Left ventricle myocardium superior (tissue), 1 donor: ENCODE measurements at places on chromosomes 11 and 22.

DNA sequence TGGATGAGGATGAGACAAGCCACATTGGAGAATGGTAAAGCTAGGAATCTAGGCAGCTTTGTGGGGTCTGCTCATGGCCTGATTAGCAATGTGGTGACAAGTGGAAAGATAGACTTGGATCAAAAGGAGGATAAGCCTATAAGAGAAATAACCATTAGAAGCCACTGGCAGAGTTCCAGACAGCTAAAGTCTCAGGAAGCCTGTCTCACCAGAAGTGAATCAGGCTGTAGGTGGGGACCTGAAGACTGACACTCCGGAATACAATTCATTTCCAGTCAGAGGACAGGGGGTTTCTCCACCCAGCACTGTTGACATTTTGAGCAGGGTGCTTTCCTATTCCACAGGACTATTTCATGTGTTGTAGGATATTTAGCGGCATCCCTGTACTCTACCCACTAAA lies 129.7 kb downstream of the ARHGAP42 start:
- no peak for DNase-seq

GRCh38 chr22:21699643-21700042 lies 33.8 kb downstream of the PPIL2 start:
- DNase-seq, result no peak

- no peak for DNase-seq
Measured at GRCh38 chr11:12417691-12418611, 40.6 kb downstream of the PARVA start.

DNA sequence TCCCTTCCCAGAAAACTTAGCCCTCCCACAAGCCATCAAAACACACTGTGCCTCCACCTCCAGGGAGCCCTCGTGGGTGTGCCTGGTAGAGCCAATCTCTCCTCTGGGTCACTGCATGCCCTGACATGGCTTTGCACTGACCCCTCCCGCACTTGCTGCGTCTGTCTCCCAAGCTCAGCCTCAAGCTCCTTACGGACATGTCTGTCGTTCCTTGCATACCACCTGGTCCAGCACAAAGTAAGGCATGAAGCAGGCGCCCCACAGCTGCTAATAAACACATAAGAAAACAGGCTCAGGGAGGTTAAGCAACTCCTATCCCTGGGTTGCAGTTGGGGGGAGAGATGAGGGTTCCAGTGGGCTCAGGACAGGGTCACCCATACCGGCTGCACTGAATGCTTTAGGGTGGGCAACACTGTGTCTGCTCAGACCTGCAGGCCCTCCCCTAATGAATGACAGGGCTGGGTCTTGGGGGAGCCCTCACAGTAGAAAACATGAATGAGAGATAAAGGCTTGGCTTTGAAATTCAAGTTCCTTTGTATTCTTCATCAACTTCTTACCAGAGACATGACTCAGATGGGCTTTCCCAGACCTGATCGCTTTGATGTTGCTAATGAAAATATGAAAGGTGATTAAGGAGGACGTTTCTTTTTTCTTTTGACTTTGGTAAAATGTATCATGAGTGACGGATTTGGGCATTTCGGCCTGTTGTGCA lies 38.0 kb downstream of the PHF21B start:
- DNase-seq, result no peak

DNA sequence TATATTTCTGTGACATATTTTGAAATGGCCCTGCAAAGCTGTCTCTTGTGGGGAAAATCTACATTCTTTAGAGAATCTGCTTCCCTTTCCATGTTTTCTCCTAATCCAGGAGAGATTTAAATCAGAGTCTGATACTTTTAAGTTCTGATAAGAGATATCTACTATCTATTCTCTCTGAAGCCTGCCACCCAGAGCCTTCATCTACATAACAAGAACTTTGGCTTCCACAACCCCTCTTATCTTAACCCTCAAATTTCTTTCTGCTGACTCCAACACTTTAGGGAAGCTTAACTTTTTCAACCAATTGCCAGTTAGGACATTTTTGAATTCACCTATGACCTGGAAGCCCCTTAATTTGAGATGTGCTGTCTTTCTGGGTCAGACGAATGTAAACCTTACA lies 965.2 kb downstream of the TBC1D22A start:
- no peak for DNase-seq

GRCh38 chr11:120043328-120043945 lies 94.5 kb downstream of the TRIM29 start:
- no peak for DNase-seq

DNA sequence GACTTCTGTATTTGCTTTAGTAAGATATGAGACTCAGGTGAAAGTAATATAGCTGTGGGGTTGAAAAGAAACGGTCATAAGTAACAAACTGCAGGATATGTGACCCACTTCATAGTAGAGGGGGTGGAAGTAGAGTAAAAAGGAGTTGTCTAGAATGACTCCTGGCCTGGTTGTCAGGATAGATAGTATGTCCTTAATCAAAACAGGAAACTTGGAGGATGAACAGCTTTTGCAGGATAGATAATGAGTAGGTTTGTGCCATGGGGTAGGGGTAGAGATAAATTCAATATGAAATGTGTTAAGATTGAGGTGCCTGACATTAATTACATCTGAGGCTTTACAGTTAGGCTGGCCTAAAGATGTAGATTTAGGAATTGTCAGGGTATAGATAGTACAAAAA lies 47.0 kb upstream of the B3GNT6 start:
- no peak for DNase-seq

GRCh38 chr11:46346886-46347636 lies at the start of gene DGKZ:
TSS of gene DGKZ (plus strand) at chr11:46347463. CDS start at chr11:46347660, 197 bp downstream.
- peak; percentile 93 for DNase-seq

GRCh38 chr11:48020092-48020755 lies 39.9 kb downstream of the PTPRJ start:
- DNase-seq, result no peak

- peak; percentile 61 for DNase-seq
Measured at GRCh38 chr11:122115524-122116379, at the start of gene BLID. TSS of gene BLID (minus strand) at chr11:122116215. CDS start at chr11:122115922, 293 bp downstream.

- peak; percentile 55 for DNase-seq
Measured at GRCh38 chr22:37549704-37550059, 10.6 kb upstream of the CDC42EP1 start.

GRCh38 chr22:26364066-26365015 lies 64.7 kb upstream of the ASPHD2 start:
- DNase-seq, result peak; percentile 51

GRCh38 chr11:123098990-123099389 lies 37.1 kb upstream of the HSPA8 start:
- no peak for DNase-seq

DNA sequence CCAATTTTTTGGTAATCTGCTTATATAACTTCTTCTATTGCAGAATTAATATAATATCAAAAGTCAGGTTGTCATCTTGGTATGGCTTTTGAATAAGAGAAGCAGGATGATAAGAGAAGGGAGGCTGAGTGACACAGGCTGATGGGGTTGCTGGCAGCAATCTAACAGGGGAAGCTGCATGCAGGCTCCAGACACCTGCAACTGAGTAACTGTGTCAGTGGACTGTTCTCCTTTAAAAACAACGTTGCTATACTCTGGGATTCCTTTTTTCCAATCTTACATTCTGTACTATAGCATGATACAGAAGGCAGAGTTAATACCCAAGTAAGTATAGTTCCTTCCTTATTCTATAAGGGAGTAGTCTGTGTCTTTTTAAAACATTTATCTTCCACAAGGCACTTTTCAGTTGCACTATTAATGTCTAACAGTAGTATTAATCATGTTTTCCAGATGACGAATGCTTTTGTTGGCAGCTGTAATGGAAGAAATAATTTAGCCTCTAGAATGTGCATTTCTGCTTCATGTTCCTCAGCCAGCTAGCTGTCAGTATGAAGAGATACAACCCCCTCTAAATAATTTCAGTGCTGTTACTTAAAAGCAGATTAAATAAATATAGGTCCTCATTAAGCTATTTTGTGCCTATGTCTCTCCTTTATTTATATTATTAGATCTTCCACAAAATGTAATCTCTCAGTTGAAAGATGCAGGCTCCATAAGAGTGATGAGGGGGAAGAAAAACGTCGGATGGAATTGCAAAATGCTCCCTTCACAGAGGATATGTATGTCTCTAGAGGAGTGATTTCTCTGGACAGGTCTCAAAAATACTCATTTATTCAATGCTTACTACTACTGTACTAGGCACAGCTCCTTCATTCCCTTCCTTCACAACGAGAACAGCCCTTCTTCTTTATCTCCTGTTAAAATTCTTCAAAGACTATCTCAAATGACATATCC lies 50.8 kb downstream of the ATG16L2 start:
- DNase-seq, result no peak

DNA sequence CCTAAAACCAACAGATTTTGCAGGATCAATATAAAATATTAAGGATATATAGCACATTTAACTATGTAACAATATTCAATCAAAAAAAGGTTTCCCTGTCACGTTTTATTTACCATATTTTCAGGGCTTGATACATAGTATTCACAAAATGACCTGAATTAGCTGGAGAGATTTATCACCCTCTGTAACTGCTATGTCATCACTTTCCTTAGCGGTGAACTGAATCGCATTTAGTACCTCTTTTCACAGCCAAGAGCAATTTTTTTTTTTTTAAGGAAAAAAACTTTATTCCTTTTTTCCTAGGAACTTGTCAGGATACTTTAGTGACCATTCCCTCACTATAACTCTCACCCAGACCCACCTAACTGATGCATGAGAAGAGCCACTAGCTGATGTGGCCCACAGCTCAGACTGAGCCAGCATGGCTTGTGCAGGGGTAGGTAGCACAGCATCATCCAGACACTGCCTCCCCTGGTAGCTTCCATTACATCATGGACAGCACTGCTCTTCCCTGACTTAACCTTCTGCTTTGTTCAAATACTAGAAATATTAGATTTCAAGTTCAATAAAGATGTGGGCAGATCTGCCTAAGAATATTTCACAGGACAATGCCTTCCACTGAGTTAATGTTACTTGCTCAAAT lies 17.0 kb upstream of the GPR83 start:
- DNase-seq, result no peak

- peak; percentile 28 for DNase-seq
Measured at GRCh38 chr11:76251226-76251575, 44.9 kb upstream of the WNT11 start.

DNA sequence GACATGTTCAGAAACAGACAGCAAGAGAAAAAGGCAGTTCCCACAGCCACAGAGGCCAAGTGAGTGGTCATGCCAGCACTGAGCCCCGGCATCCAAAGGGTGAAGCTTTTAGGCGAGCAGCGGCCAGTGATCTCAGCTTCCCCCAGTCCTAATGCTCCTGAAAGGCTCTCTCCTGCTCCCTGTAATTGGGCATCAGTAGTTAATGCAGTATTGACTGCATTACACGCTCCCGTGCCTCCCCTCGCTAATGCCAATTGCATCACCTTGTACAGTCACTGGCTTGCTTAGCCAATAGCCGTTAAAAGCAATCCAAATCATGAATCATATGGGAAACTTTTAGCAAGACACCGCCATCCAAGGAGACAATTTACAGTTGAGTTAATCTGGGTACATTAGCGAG lies 4.9 kb downstream of the LMO1 start:
- DNase-seq, result peak; percentile 18

DNA sequence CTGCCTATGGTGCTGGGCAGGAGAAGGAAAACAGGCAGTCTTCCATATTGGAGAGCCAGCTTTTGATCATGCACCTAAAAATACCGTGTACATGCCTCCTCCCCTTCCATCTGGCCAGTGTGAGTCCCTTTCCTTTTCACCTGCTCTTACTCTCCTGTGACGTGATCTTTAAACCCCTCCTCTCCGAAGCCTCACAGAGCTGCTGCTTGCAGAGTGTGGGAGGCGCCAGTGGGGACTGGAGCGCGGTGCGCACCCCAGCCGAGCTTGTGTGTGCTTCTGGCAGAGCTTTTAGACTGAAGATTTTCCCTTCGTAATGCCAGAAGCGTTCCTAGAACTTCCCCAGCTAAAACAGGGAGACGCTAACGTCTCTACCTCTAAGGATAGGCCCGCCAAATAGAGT lies 29.8 kb downstream of the MUC6 start:
- DNase-seq, result no peak

- DNase-seq, result no peak
Measured at GRCh38 chr11:93654226-93654625, 7.3 kb upstream of the CEP295 start.

DNA sequence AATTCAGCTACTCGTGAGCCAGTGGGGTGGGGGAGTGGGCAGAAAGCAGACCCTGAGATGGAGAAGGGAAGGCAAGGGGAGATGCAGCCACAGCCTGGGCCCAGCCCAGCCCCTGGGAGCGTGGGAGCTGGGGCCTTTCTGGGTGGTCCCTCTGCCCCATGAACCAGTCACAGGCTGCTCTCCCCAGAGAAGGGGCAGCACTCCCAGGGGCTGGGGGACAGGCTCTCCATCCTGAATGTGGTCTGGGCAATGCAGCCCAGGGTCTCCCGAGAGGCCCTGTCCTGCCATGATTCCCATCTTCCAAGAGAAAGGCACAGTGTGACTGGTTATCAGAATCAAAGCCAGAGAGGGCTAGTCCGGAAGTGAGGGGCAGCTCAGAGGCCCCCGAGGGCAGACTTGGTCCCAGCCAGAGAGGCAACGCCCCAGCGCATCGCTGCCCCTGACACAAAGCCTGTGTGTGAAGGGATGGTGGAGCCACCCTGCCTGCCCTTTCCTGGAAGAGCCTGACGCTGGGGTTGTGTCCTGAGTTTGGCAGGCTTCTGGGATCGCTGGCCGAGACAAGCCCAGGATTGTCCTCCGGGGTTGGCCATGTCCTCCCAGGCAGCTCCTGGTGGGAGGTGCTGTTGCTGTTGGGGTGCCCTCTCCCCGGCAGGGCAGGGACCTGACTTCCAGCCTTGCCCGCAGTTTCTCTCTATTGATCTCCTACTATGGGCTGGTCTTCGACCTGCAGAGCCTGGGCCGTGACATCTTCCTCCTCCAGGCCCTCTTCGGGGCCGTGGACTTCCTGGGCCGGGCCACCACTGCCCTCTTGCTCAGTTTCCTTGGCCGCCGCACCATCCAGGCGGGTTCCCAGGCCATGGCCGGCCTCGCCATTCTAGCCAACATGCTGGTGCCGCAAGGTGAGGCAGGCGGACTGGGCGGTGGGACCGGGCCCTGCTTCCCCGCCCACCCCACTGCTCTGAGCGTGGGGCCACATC lies 23.8 kb upstream of the SLC22A12 start:
- DNase-seq, result peak; percentile 29
